Stimulated activated CD4-positive, alpha-beta T cell treated with anti-CD3 and anti-CD28 coated beads, Interleukin-12 subunit alpha, Interleukin-12 subunit beta, amount 100 ng/mL, for 24 hours (primary cell): ENCODE measurements at places on chromosomes 16 and 17.

DNA sequence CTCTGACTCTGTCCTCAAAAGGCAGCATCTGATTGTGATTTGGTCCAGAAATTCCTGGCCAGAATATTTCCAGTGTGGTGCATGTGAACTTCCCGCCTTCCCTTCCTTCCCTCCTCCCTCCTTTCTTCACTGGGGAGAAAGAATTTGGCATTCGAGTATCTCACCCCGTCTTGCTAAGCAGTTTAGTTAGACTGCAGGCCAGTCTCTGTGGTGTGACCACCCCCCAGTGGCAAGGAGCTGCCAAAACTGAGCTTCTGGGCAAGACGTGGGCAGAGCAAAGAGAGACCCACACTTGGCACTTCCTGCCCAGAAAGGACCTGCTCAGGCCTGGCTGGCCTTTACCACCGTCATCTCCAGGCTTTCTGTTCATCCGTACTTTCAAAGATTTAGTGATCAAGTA, 36.4 kb downstream of the SNX20 start:
- DNase-seq: no peak

- DNase-seq: no peak
Measured at GRCh38 chr16:85328676-85329058, 216.4 kb upstream of the CIBAR2 start.

DNA sequence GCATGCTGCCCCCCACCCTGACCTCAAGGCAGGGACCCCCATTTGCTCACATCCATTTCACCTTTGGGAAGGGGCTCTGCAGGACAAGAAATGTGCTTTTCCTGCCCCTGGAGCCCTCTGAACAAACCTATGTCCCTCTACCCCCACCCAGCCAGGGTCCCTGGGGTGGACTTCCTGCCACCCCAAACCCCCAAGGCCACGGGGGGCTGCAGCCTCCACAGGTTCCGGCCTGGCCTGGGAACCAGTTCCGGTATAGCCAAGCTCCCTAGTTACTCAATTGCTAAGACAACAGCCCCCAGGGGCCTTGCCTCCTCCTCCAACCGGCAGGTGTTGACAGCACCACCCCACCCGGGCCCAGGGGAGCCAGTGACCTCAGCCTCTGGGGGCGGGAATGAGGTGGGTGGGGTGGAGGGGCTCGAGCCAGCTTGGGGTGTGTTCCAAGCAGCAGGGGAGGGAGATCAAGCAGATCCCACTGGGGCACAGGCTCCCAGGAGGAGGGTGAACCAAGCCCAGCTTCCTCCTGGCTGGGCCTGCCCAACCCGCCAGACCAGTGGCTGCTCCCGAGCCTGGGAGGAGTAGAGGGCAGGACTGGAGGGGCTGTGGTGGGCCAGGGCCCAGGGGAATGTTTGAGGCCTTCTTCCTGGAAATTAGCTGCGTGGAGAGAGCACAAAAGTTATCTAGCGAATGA, 6.6 kb downstream of the PNMT start:
- no peak for DNase-seq

DNA sequence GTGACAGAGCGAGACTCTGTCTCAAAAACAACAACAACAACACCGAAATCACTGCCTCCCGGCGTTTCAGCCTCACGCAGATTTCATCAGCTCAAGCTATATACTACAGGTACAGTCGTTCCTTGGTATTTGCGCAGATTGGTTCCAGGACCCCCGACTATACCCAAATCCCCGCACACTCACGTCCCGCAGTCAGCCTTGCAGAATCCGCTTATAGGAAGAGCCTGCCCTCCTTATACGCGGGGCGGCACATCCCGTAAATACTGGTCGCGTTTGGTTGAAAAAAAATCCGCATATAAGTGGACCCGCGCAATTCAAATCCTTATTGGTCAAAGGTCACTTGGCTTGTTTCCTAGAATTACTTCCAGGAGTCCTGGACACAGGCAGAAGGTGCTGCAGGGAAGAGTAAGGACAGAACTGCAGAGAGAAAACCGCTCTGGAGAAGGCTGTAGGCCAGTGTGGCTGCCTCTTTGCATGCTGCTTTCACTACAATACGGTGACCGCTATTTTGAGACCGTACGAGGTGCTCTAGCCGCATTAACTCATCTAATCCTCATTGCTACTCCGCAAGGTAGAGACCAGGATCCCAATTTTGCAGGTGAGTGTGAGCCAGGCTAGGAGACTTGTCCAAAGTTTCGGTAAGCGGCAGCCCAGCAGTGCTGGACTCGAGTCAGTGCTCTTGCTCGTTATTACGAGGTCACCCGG, 718 bp downstream of the NDUFAB1 start:
- DNase-seq: no peak

- DNase-seq: no peak
Measured at GRCh38 chr16:49472598-49472997, 99.0 kb downstream of the C16orf78 start.

- DNase-seq: no peak
Measured at GRCh38 chr17:45906237-45906636, 11.9 kb downstream of the MAPT start.
